ENCODE measurements at places on chromosomes 2 and 18. TPM values are rescaled to one million over a fixed set of nuclear protein-coding genes. Genes with fewer than 3 reads are reported as not detected.

GRCh38 chr2:205290299-205290698 lies 392.0 kb upstream of the NRP2 start:
- ATAC-seq, result no peak

DNA sequence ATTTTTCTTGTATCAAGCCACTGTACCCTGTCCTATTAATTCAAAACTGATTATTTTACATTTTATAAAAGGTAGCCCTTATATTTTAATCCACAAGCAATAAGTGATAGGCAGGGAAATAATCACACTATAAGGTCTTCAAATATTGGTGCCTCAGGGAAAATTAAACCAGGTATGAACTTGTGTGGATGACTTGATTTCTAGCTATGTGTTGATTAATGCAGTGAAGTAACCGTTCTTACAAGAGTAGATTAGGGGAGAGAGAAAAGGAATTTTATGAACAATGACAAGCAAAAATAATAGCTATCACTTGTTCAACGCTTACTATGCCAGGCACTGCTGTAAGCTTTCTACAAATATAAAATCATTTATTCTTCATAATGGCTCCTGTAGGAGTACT lies 199.6 kb downstream of the PTGR3 start:
- no peak for ATAC-seq

DNA sequence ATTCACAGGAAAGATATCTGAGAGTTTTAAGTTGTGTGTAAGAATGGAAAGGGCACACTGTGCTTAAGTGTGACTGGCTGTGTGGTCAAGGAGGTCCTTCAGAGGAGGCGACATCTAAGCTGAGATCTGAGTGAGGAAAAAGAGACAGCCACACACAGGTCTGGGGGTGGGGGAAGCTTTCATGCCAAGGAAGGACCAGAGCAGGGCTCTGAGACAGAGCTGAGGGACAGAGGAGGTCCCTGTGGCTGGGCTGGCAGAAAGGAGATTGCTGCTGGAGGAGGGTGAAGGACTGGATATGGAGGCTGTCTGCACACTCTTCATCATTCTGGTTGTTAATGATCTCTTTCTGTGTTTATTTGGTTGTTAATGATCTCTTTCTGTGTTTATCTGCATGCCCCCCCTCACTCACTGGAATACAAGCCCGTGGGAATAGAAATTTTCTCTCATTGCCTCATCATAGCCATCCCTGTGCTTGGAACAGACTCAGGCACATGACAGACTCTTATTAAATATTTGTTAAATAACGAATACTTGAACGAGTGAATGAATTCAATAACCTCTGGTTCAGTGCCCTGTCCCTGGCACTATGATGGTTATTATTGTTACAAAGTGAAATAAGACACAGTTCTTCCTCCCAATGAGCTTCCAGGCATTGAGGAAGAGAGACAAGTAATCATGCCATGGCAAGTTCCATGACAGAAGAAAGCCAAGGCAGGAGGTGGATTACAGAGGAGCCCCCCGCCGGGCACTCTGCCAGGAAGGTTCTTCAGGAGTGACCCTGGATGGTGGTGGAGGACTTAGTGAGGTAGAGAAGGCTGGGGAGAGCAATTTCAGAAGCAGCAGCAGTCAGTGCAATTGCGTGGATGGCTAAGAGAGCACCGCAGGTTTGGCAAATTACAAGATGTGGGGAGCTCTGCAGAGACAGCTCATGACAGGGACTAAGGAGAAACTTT lies 399.4 kb upstream of the HS6ST1 start:
- ATAC-seq, result no peak

DNA sequence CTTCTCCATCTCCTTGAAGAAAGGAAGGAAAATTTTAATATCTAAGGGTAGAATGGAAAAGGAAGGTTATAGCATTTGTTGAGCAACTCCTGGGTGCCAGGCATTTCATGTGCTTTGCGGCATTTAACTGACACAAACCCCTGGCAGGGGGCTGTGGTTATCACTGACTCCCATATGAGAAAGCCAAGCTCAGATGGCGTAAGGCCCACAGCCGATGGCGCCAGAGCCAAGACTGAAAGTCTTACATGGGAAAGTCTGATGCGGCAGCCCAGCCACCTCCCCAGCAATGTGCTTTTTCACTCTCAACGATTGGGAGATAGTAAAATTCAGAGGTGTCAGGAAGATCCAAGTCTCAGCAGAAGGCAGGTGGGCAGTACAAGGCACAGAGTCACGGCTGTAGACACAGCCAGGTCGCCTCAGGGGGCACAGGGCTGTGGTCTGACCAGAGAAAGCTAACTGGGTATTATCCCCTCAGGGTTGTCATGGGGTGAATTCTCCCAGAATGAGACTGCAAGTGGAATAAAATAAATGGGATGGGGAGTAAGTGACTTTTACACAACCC lies 324.2 kb upstream of the NCKAP5 start:
- no peak for ATAC-seq

- no peak for ATAC-seq
These were observed 629.7 kb upstream of the SETBP1 start for GRCh38 chr18:44051026-44051425.

- ATAC-seq, result no peak
These were observed 36.4 kb downstream of the FLACC1 start for GRCh38 chr2:201320701-201321100.

- ATAC-seq, result peak; percentile 79
These were observed 105.0 kb upstream of the MAP3K20 start for GRCh38 chr2:172970660-172971059.

DNA sequence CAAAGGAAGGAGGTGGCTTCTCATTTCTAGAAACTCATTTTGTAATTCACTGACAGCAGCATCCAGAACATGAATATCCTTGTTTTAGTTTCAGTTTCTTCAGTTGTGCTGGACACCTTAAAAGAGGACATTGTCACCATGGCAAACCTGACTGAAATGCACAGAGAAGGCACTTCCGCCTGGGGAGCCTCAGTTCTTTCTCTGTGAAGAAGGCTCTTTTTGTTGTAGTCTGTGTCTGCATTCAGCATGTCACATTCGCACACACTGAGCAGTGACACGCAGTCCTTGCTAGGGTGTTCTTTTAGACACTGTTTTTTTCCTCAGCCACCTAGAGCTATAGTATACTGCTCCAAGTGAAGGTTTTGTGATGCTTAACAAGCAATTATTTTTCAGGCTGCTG lies 9.5 kb upstream of the RPRM start:
- ATAC-seq, result no peak

GRCh38 chr2:163709270-163709669 lies 26.5 kb downstream of the FIGN start:
- no peak for ATAC-seq

DNA sequence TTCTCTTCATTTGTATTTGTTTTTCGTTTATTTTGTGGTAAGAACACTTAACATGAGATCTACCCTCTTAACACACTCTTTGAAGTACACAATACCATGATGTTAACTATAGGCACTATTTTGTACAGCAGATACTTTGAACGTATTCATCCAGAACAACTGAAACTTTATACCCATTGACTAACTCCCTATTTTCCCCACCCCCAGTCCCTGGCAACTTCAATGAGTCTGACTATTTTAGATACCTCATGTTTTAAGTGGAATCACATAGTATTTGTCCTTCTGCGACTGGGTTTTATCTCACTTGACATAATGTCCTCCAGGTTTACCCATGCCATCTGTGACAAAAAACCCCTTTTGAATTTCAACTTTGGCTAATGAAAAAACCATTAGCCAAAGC lies 356.3 kb upstream of the CDH20 start:
- no peak for ATAC-seq

DNA sequence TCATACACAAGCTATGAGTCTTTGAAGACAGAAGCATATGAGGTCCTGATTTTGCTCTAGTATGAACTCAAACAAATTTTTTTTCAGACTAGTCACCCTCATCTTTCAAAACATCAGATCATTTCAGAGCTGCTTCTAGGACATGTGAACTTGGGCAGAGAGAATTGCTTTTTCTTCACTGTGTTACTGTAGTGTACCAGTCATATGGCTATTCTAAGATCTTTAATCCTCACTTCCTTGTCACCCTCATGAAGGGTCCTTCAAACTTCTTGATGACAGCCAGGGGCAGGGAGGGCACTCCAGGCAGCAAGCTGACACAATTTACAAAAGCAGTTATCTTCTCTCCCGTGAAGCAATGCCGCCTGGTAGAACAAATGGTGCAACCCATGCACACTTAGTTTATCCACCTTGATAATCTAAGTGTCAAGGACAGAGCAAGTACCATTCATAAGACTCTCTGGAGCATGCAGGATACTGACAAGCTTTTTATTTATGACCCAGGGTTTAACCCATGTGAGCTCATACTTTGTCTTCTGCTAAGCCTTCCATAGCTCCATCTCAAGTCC lies 200.6 kb downstream of the DPP10 start:
- ATAC-seq, result no peak

GRCh38 chr2:21011453-21011852 lies 32.4 kb downstream of the APOB start:
- ATAC-seq, result no peak

GRCh38 chr2:237482485-237482884 lies 4.6 kb upstream of the MLPH start:
- no peak for ATAC-seq

GRCh38 chr2:135845257-135845656 lies 8.3 kb upstream of the LCT start:
- ATAC-seq, result no peak

GRCh38 chr2:46857871-46858701 lies 57.5 kb downstream of the MCFD2 start:
- ATAC-seq, result no peak

DNA sequence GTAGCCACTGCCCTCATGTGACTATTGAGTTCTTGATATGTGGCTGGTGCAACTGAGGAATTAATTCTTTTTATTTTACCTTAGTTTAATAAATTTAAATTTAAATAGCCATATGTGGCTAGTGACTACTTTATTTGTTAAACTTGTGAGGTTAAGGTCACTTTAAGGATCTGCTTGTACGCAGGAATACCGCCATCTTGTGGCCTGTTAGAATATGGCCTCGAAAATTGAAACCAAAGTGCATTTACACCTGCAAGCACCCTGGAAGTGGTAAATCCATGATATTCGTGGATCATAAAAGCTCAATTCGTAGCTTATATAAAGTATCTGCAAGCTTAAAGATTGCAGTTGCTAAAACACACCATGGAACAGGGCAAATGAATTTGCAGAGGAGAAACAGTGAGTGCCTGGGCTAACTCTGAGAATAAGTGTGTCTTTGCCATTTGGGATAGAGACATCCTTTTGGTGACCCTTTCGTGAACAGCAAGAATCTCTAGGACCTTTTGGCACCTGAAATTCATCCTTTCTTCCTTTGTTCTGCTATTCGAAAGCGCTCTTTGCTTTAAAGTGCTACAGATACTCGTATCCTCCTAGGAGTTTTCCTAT lies 59.9 kb upstream of the REG3A start:
- no peak for ATAC-seq

DNA sequence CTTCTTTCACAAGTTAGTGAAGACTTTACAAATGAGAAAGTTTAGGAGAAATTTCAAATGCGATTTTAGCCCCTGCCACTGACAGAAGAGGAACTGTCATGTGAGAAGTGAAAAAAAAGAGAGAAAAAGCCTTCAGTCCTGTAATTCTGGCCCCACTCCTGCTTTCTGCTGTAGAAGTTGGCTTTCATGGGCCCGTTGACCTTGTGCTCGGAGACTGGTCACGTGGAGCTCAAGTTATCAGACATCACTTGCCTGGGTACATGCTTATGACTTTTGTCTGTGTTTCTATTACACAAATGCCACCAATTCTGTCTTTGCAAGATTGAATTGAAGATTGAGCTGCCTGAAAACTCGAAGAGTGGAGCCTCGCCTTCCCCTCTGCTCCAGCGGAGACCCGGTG lies 749.9 kb downstream of the BCL11A start:
- no peak for ATAC-seq

DNA sequence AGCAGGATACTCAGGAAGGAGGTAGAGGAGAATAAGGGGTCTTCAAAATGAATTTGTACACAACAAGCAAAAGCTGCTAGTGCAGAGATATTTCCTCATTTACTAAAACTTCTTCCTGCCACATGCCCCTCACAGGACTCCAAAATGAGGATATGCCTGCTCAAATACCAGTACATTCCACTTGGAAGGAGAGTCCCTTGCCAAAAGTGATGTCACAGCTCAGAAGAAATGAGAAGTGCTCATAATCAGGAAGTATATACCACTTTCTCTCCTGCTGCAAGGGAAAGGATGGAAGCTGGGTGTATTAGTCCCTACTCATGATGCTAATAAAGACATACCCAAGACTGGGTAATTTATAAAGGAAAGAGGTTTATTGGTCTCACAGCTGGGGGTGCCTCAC lies 87.7 kb upstream of the FSHR start:
- no peak for ATAC-seq

DNA sequence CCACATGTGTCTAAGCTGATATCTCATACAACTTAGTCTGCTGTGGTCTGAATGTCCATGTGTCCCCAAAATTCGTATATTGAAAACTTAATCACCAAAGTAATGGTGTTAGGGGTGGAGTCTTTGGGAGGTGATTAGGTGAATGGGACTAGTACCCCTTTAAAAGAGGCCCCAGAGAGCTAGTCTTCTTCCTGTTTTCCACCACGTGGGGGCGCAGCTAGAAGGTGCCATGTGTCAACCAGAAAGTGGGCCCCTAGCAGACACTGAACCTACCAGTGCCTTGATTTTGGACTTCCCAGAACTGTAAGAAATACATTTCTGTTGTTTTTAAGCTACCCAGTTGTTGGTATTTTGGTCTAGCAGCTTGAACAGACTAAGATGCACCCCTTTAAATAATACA lies 86.6 kb downstream of the ASB1 start:
- ATAC-seq, result no peak

DNA sequence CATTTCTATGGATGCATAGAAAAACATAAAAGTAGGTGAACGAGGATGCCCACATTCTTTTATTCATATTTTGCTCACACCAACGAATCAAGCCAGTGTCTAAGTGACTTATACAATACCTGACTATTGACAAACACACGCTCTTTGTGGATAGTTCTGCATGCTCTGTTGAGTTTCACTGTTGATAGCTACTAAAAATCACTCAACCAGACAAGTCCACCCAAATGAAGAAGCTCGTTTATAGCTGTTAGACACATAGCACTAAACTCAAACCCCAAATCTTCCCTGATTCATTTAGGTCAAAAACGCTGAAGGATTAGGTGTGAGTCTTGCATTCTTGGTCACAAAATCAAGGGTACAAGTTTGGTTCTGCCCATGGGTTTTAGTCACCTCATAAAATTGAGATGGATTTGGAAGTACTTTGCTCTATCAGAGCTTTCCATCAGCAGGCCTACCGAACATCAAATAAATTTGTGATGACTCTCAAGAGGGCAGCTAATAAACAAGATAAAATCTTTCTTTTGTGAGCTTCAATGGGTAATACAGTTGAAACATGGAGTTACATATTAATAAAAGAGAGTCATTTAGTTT lies 92.7 kb upstream of the ETAA1 start:
- no peak for ATAC-seq

Gene ZNF521
- not detected for total RNA-seq

Gene KIF5C
- total RNA-seq, result 43.8 TPM

Gene HOXD11
- not detected for total RNA-seq

Gene SH3RF3
- total RNA-seq, result 0.05 TPM

Gene ZSWIM2
- total RNA-seq, result not detected

Gene CCDC178
- total RNA-seq, result not detected

Gene UCN
- total RNA-seq, result 2.4 TPM
